ENCODE measurements at places on chromosomes 16 and 17.

- DNase-seq: no peak
Observed at GRCh38 chr16:74842413-74842812, 67.8 kb upstream of the FA2H start.

GRCh38 chr17:50479522-50480141 lies 972 bp downstream of the RSAD1 start:
- DNase-seq: peak; percentile 90

- DNase-seq: no peak
Observed at GRCh38 chr16:617855-618254, 12.9 kb upstream of the WFIKKN1 start.

- peak; percentile 36 for DNase-seq
Observed at GRCh38 chr17:75681289-75681688, 14.2 kb downstream of the SAP30BP start.

DNA sequence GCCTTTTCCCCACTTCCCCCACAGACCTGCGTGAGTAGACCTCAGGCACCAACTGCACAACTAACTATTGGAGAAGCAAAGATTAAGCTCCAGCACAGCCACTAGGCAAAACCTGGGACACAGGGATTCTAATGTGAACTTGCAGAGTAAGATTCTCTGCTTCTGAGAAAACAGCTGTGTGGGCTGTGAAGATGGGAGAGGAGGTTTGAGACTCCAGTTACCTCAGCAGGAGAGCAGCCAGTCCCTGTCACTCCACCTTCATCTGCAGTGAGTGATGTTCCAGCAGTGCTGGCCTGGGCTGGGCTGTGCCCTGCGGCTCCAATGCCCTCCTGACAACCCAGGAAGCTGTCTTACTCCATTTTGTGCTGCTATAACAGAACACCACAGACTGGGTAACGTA lies 18.0 kb upstream of the ABAT start:
- DNase-seq: no peak

DNA sequence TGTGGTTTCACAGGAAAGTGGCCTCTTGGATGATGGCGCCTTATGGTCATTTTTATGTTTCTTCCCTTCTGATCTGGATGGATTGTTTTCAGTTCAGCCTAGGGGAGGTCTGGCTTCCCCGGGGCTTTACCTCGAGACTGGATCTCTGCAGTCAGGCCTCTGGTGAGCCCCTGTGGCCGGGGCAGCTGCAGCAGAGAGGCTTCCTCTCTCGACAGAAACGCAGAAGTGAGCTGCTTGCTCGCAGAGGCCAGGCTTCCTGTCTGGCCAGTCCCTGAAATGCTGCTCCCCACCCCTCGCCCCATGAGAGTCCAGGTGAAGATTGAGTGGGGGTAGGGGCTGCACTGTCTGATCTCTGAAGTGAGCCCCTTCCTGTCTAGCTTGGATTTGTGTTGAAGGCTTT lies 44.0 kb downstream of the PLCG2 start:
- DNase-seq: no peak

- peak; percentile 7 for DNase-seq
Observed at GRCh38 chr17:2695243-2695960, 16.2 kb downstream of the CLUH start.

- no peak for DNase-seq
Observed at GRCh38 chr17:54063639-54064038, 240.9 kb downstream of the KIF2B start.

DNA sequence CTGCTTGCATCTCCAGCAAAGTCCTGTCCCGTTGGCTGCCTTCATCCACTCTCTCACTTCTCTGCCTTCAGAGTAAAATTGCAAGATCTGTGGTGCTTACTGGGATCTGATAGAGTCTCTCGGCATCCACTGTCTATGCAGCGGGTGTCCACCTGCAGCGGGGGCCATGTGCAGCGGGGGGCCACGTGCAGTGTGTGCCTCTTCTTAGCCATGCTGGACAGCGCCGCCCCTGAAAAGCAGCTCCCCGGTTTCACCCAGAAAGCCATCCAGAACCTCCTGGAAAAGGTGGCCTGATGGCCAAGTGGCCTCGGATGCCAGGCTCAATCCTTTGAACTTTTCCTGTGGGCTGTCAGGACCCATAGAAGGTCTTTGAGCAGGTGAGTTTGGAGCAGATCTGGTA lies 9.5 kb downstream of the STX4 start:
- DNase-seq: no peak

GRCh38 chr17:38532451-38532850 lies 73.3 kb downstream of the SRCIN1 start:
- DNase-seq: no peak

- peak; percentile 51 for DNase-seq
Observed at GRCh38 chr16:85800321-85800669, 800 bp downstream of the COX4I1 start.

DNA sequence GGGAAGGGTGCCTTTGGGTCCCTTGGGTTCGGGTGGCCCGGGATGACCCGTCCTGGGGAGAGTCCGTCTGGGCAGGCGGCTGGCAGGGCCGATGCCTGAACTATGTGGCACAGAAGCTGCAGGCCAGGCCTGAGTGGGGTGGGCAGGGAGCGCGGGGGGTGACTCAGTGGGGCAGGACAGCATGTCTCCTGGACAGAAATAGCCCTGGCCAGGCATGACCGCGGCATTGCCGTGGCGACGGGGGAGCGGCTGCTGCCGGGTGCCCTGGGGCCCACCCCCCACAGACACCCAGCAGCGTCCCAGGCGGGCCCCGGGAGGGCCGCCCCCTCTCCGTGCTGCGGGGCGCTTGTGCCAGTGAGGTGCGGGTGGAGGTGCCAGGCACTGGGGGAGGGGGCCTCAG lies 1.8 kb upstream of the C1QTNF8 start:
- DNase-seq: peak; percentile 77

DNA sequence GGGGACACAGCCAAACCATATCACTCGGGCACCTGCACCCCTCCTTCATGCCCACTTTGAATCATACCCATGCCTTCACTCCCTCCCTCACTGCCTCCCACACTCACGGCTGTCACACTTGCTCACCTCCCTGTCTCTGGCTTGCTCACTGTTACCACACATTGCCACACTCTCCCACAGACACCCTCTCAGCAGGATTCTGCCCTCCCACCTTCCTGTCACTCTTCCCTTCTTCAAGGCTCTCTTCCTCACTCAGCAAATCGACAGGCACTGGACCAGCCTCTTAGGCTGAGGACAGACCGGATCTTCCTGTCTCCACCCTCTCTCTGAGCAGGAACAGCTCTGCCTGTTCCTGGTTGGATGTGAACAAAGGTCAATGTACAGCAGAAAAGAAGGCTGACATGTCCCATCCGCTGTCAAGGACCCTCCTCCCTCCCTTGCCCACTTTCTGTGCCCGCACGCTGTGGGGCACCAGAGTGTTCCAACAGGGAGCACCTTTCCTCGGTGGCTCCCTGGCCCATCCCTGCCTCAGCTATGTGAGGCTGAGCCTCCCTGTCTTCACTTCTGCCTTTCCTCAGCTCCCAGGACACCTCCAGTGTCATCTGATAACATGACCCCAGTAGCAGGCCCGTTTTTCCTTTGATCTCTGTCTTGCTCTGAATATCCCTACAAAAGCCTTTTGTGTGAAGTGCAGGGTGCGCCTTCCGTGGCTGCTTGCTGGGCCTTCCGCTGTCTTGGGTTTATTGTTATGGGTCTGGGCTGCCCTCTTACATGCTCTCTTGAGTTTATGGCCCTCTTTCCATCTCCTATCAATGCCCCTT lies 47.0 kb downstream of the CCDC182 start:
- no peak for DNase-seq

GRCh38 chr17:47942096-47942510 lies 732 bp downstream of the PNPO start:
- no peak for DNase-seq

DNA sequence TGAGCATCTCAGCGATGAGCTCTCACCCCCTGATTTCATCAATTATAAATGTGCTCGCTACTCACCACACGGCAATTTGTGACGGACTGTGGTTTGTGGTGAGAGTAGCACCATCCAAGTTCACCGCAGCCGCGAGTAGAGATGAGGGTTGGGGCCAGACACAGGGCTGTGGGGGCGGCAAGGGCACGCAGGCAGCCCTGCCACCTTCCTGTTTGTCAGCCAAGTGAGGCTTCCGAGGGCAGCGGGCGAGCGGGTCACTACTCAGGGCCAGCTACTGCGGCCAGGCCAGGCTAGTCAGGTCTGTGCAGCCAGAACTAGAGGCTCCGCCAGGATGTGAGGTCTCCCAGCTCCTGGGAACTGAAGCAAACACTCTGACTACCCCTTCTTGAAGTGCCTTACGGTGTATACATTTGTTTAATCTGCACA lies 39.6 kb upstream of the MEOX1 start:
- DNase-seq: peak; percentile 37

DNA sequence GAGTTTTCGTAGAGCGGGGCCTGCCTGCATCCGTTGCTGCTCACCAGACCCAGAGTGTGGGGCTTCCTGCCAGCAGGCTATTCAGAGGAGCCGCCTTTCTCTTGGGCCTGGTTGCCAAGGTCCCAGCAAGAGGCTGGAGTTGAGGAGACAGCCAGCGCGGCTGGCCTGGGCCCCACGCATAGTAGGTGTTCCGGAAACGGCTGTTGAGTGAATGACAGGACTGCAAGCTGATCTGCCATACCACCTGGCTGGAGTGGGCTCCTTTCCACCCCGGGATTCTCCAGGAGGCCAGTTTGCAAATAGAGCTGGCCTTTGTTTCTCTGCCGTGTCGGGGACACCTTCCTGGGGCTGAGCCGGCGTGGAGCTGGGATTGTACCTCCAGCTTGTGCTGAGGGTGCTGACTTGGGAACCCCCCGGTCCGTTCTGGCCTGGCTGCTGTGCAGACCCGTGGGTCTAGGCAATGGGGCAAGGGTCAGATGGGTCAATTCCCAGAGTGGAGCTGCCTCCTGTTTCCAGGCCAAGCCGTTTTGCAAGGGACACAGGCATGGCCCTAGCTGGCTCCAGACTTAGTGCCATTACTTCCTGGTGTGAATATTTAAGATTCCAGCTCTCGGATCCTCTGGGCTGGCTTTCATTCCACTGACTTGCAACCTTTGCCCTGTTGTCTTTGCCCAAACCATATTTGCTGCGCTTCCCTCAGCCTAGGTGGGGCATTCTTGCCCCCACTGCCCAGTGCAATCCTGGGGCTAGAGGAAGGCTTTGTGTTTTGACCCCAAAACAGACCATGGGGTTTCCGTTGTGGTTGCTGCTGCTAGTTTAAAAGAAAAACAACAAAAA lies 68.8 kb downstream of the CMIP start:
- DNase-seq: peak; percentile 70

DNA sequence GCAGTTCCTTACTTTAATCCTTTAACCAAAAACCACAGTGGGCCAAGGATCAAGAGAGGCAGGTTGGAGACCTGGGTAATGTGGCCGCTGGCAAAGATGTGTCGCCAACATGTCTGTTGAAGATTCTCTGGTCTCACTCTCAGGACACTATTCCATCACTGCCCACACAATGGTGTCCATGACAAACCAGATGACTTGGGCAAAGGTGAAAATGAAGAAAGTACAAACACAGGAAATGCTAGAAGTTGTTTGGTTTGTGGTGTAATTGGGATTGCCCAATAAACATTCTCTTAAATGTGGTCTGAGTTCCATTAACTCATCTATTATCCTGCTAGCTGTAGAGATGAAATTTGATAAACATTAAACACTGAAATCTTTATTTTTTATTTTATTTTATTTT lies 43.3 kb downstream of the SALL1 start:
- DNase-seq: no peak

Measured in AG20443 (cell line).